ENCODE measurements at places on chromosomes 1 and 21.

DNA sequence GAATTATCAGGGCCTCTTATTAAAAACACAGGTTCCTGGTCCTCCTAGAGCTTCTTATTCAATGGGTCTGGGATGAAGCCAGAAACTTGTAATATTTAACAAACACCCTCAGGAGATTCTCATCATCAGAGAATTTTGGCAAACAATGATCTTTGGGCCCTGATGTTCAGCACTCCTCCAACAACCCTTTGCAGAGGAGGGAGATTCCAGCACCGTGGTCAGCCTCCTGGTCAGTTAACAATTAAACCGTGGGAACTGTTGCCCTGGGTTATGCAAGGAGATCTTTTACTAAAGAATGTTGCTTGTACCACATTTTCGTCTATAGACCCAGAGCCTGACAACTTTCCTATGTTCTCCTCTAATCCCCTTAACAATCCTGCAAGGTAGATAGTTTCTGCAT is 294.4 kb downstream of the PLPP3 start:
- no peak for DNase-seq

DNA sequence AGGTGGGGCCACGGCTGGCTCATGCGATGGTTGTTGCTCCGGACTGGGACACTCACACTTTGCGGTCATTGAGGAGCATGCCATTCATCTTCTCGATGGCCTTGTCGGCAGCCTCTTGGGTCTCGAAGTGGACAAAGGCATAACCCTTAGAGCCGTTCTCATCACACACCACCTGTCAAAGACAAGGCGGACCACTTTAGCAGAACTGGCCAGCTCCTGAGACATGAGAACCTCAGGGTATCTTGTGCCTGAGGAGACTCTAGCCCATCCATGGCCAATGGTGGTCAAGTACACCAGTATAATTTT is 5.5 kb downstream of the PABPC4 start:
- no peak for DNase-seq

DNA sequence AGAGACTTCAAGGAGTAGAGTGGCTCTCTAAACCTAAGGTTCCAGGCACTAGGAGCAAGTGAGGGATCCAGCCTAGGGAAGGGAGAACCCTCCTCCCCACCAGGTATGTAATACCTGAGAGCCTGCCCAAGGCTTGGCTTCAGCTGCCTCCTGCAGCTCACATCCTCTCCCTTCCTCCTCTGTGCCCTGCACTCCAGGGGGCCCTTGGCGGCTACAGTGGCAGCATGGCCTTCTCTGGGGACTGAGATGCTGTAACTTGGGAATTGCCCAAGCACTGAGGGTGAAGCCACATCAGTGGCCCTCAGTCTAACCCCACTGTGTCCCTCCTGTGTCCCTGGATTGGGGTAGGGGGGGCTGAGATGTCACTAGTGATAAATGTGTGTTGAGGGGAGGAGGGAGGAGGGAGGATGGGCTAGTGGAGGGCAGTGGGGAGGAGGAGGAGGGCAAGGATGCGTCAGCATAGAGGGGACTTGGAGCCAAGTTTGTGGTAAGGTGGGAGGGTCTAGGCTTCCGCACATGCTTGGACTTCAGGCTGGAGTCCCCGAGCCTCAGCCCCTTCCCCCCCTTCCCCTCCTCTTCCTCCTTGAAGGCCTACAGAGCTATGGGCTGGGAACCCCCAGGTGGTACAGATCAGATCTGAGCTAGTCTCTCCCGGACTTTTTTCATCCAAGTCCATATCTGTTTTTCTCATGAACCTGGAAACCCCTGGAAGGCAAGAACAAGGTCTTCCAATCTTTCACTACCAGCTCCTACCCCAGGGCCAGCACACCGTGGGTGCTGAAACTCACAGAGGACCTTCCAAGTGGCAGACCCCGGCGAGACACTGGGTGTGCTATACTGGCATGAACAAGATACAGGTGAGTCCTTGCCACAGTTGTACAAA is 17.5 kb downstream of the COL9A2 start:
- peak; percentile 60 for DNase-seq

GRCh38 chr1:228463559-228464455 is 23.4 kb upstream of the RNF187 start:
- peak; percentile 49 for DNase-seq

- DNase-seq = no peak
Measured at GRCh38 chr1:155379631-155380090, 59.0 kb downstream of the RUSC1 start.

- DNase-seq = no peak
Measured at GRCh38 chr1:44775930-44776729, 790 bp downstream of the RPS8 start.

GRCh38 chr1:171981303-171981702 is 140.0 kb downstream of the DNM3 start:
- DNase-seq = no peak

DNA sequence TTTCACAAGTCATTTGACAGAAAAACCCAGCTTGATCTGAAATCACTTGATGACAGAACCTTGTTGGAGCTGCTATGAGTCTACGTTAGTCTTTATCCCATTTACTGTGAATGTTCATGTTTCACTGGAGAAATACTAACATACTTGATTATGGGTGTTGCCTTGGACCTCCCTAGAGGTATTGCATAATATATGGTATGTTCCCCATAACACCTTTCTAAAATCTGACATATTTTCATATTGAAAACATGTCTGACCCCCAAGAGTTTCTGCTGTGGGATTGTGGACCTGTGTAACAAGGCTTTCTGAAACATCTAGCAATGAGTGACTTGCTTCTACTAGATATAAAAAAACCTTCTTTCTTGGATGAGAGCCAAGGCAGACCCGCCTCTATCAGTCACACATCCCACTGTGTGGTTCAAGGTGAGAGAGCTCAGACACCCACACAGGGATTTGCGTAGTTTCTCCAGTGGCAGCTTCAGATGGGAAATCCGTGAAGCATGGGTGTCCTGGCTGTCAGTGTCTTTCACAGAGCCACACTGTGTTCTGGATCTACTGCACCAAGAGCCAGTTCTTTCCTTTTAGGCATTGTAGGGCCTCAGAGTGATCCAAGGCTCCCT is 4.6 kb downstream of the NENF start:
- DNase-seq = no peak

DNA sequence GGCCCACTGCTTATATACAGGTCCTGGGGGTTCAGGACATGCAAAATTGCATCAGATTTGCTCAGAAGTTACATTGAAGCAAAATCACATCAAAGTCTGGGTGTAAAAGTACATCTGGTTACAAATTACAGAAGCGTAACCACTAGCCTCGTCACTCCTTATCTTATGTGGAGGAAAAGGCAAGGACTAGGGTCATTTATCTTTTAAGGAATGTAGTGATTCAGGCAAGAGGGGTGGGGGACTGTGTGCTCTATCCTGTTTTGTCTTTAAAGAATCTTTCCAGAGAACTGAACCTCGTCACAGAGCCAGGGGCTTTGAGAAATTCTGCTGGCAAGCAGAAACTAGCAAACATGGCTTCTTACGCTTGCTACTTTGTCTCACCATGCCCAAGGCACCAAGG is 61.1 kb upstream of the RAB4A start:
- no peak for DNase-seq

GRCh38 chr1:158199849-158200248 is 19.2 kb downstream of the CD1D start:
- DNase-seq = no peak

DNA sequence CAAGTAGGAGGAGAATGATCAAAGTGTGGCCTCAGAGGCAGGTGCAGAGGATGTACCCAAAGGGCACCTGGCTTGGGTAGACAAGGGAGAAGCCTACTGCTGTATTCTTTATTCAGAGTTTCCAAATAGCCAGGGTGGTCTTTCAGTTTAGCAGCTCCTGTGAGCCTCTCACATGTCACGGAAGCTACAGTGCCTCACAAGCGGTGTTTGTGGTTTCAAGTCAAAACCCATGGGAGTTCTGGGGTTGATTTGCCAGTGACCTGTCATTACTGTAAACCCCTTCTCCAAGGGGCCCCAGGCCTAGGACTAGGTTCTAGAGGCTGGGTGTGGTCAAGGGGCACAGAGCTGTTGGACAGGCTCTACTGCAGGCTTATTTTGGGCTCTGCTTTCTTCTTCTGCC is 10.2 kb upstream of the IL10 start:
- DNase-seq = no peak

DNA sequence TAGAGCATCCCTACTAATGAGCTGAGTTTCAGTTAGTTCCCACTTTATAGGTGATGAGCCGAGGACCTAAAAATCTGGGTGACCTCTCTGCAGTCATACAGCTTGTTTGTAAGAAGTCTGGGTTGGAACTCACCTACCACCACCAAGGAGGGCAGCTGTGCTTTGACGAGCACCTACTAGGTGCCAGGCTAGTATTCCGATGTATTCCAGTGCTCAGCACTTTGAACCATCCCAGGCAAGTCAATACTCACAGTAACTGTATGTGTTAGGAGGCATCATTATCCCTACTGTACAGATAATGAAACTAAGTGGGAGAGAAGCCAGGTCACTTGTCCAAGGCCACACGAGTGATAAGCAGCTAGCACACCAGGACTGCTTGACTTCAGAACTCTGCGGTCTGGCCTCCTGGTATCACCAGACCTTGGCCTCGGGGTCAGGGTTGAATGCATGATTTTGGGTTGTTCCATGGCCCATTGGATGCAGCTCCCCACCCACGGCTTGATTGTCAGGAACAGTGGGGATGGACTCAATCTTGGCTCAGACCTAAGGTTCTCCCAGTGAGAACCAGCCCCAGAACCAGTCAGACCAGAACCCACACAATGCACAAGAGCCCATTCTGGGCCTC is 20.7 kb downstream of the ECE1 start:
- DNase-seq = no peak

DNA sequence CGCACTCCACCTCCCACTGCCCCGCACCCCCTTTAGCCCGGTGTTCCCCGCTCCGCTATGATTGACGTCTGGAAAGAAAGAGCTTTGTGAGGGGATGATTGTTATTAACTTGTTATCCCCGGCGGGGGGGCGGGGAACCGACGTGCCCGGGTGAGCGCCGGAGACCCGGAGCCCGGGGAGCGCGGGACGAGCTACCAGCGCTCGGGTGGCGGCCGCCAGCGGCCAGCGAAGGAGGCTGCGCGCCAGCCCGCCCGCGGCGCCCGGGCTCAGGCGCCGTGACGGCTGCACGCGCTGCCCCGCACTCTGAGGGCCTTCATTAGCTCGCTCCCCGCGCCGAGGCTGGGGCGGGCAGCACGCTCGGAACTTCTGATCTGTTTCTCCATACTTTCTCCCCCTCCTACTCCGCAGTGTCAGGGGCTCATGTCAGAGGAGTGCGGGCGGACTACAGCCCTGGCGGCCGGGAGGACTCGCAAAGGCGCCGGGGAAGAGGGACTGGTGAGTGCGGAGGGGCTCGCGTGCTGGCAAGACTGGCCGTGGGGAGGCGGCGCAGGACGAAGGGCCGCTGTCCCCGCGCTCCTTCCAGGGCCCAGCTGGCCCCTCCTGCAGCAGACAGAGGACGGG is 2.1 kb downstream of the LHX8 start:
- DNase-seq = no peak

- peak; percentile 64 for DNase-seq
Measured at GRCh38 chr1:25030674-25031589, 100.9 kb upstream of the RUNX3 start.

GRCh38 chr1:37930246-37931101 is 16.4 kb downstream of the INPP5B start:
- DNase-seq = no peak

- no peak for DNase-seq
Measured at GRCh38 chr1:214524824-214525223, 26.6 kb downstream of the PTPN14 start.
